HFFc6 (cell line): ENCODE measurements at places on chromosomes 12 and 14. TPM values are rescaled to one million over a fixed set of nuclear protein-coding genes. Genes with fewer than 3 reads are reported as not detected.

GRCh38 chr14:69684461-69685217 lies 73.2 kb downstream of the SUSD6 start:
- no peak overlapping the region for H3K27ac ChIP-seq
- no peaks in the 10 kb centered on the region; the same call in none of the 2 replicates for H3K27me3 ChIP-seq
- no peak overlapping the region for H3K4me3 ChIP-seq
- H3K36me3 ChIP-seq = no peaks in the 10 kb centered on the region
- DNase-seq = no peak

- no peaks in the 10 kb centered on the region for H3K36me3 ChIP-seq
- no peak for DNase-seq
- H3K4me3 ChIP-seq = no peak overlapping the region
- peaks cover 8% of the 10 kb centered on the region for H3K4me1 ChIP-seq
These were observed 49.7 kb upstream of the SAV1 start for GRCh38 chr14:50717811-50718210.

DNA sequence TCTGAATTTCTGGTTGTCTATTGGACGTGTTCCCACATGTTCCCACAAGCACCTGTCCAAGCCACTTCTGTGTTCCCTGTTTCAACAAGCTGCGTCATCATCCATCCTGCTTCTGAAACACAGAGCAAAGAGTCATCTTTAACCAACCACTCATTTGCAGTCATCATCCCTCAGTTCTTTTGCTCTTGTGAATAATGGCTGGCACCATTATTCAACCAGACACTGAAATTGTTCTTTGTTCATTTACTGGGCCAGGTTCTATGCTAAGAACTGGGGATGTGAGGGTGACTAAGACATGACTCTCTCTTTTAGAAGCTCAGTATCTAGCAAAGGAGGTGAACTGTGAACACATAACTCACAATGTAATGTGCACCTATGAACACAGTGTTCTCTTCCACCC lies 40.7 kb upstream of the ANO4 start:
- no peak overlapping the region for H3K4me3 ChIP-seq
- H3K36me3 ChIP-seq = no peaks in the 10 kb centered on the region
- H3K4me1 ChIP-seq = no peaks in the 10 kb centered on the region
- H3K27ac ChIP-seq = no peak overlapping the region

PSME2 gene
- total RNA-seq = 106 to 136 TPM (median 108 TPM) in 3 replicates

DNA sequence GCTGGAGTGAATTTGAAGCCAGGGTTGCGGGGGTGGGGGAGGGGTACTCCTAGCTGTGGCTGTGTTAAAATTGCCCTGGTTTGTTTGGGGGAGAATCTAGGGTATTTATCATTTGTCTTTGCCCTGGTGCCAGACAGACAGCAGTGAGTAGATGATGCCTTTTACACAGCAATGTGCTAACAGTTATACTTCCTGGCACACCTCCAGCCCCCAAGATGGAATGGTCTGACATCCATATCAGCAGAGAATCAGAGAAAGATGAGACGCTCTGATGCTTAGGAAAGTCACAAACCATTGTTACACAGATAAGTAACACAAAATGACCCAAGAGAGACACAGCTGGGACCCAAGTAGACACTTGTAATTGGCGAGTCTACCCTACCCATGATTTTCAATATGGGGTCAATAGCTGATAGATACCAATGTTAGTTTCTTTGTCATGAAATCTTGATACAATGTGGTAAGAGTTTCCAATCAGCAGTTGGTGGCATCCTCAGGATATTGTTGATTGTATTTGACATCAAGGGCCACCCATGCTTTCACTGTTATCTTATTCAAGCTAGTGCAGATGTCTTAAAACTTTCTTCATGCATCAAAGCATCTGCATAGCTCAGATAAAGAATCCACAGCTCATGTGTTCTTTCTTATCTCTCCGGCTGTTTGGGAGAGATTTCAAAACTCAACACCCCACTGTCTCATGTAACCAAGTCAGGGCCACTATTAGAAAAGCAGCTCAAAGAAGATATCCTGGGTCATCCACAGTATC lies 2.6 kb upstream of the PRKAB1 start:
- DNase-seq = no peak
- no peak overlapping the region for H3K27ac ChIP-seq
- H3K27me3 ChIP-seq = peaks cover 12% of the 10 kb centered on the region
- H3K4me3 ChIP-seq = no peak overlapping the region

PTPN21 gene
- total RNA-seq = 23.6 to 25.9 TPM (median 24.3 TPM) in 3 replicates

DNA sequence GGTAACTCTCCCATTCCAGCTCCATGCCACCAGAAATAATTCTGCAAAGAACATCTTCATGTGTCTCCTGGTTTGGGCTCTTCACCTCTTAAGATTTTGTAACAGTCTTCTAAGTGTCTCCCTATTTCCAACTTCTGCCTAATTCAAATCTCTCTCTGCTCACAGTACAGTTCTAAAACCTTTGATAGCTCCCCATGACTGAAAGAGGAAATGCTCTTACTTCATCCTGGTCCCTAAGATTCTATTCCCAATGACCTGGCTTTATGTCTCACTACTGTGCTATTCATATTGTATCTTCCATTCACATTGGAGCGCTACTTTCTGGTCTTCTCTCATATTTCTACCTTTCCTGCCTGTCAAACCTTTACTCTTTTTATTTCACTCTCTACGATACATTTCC lies 1.6 kb downstream of the AMN1 start:
- H3K27me3 ChIP-seq = no peaks in the 10 kb centered on the region
- no peak overlapping the region for H3K4me3 ChIP-seq
- peaks cover 31% of the 10 kb centered on the region for H3K4me1 ChIP-seq

VRTN gene
- not detected in 3 replicates for total RNA-seq

BEGAIN gene
- total RNA-seq = 0.03 to 0.35 TPM in 2 of 3 replicates, not detected in the other

TAS2R7 gene
- total RNA-seq = not detected in 3 replicates
